Activated CD4-positive, alpha-beta T cell treated with anti-CD3 and anti-CD28 coated beads for 4 hours (primary cell): ENCODE measurements at places on chromosomes 5 and 9.

GRCh38 chr9:19375538-19375937 lies 4.5 kb downstream of the RPS6 start:
- DNase-seq = no peak

DNA sequence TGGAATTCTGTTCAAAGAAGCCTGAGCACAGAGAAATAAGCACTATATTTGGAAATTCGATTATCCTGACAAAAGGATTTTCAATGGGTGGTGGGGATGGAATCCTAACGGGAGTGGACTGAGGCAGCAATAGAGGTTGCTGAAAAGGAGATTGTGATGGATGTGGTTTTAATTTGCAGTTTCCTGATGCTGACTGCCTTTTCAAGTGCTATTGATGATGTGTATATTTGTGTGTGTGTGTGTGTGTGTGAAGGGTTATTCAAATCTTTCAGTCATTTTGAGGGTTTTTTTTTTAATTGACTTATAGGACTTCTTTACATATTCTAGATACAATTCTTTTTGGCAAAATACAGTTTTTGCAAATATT lies 614.5 kb downstream of the HINT1 start:
- DNase-seq = no peak

DNA sequence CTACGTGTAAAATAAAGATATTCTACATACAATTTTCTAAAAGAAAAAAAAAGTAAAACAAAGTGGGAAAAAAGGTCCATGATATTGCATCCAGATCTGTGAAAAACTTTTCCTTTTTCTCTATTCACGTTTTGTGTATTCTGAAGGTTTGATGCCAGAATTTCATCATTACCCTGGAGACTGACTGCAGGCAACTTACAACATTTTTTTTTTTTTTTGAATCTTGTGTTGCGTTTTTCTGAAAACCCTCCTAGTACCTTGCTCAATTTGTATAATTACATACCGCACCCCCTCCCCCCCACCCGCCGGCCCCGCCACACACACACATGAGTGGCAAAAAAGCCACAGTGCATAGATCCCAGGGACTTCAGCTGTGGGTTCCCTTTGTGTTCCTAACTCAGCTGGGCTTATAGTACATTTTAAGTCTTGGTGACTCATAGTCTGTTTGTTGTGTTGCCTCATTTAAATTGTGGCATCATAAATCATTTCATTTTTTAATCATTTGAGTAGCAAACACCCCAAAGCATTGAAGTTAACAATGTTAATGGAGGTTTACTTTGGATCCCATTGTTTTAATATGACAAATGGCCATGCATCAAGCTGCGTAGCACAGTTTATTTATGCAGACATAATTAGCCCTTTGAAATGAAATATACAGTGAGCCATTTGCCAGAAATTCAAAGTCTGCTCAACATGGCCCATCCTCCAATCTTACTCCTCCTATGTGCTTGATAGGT lies 36.0 kb downstream of the PRDM6 start:
- DNase-seq = no peak

DNA sequence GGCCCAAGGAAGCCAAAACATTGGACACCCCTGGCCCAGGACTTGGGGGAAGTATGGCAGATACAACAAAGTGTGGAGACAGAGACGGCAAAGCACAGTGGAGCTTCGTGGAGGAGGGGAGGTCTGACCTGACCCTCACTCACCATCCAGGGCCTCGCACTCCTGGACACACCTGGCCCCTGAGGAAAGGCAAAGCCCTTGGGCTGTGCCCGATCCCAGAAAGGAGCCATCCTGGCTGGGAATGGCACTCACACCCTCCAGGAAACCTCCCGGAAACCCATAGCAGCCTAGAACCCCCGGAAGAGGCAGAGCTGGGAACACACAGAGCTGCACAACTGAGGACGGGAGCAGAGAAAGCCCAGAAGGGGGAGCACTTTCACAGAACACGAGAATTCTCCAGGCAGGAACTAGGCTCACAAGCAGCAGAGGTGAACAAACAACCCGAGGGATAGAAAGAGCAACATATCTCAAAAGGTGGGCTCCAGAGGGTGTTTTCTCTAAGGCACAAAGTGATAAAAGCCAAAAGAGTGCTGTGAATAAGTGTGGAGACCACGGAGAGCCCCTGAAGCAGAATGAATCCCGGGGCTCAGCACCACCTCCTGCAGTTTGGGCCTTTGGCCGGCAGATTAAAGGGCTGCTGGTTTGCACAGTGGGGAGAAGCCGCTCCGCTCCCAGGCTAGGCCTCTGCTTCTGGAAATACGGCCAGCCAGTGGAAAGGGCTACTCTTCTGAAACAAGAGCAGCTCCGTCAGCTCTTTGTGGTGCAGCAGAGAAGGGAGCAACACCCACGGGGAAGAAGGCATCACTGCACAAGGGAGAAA lies 108.2 kb downstream of the UBE2R2 start:
- DNase-seq = no peak

DNA sequence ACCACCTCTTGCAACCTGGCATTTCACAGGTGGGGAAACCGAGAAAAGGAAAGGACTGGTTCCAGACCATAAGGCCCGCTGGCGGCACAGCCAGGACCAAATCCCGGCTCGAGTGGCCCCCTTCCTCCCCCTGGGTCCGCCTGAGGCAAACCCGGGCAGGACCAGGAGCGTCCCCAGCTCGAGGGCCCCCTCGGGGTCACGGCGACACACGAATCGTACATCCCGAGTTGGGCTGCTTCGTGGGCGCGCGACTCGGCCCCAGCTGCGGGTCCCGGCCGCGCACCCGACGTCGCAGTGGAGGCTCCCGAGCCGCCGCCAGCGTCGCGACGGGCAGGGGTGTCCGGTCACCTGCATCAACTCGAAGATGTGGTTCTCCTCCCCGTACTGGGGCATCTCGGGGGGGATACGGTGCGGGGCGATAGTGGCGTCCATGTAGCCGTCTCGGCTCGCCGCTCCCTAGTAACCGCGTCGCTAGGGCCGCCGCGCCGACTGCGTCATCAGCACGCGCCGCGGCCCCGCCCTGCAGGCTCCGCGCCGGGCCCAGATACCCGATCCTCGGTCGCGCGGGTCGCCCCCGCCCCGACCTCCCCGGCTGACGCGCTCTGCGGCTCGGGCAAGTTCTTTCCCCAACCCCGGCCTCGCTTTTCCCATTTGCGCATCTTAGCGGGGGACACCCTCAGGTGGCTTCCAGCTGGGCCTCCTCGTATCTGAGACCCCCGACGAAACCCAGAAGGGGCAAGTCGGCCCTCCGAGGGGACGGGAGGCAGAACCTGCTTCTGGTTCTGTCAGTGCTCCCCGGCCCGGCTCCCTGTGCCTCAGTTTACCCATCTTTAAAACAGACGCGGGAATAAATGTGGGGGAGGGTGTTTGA lies at the start of gene AK8:
TSS of gene AK8 (minus strand) at position 461 of the 871 bp plus-strand sequence. CDS start at position 432, 29 bp downstream.
- peak; percentile 72 for DNase-seq

DNA sequence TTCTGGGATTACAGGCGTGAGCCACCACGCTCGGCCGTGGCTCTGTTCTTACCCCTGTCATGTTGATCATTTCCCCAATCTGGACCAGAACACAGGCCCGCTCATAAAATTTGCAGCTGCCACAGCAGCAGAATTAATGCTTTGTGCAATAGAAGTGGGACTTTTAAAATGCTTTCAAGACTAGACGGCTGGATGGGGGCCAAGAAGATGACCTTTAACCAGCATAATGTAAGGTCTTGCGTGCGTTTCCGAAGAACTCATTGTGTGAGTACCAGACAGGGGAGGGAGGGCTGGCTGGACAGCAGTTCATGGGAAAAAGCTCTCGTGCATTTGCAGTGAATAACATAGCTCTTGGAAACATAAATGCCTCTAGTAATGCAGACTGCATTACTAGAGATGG lies 3.5 kb upstream of the WDR38 start:
- DNase-seq = no peak

- no peak for DNase-seq
These were observed 5.2 kb upstream of the ZBTB6 start for GRCh38 chr9:122918310-122918709.

DNA sequence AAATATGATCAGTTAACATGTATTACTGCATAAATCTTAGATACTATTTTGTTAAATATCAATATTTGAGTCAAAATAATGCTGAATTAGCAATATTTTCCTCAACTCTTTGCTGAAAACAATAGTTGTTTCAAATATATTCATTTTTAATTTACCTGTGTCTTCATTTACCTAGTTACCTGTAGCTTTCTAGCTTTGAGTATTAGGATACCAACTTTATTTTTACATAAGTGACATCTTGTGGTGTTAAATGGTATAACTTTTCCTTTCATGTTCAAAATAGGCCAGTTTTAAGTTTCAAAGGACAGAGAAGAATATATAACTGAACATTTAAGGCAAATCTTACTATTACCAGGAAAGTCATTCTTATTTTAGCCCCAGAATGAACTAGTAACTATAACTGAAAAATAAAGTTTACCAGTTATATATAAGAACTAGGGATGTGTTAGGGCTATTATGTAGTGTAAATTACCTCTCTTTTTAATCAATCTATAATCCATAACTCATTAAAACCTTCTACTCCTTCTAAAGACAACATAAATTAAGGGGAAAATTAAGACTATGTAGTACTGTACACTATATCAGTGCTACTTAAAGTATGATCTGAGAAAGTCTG lies 25.3 kb downstream of the AP3B1 start:
- no peak for DNase-seq

- DNase-seq = no peak
These were observed 101.3 kb upstream of the SAP30L start for GRCh38 chr5:154344461-154344860.

DNA sequence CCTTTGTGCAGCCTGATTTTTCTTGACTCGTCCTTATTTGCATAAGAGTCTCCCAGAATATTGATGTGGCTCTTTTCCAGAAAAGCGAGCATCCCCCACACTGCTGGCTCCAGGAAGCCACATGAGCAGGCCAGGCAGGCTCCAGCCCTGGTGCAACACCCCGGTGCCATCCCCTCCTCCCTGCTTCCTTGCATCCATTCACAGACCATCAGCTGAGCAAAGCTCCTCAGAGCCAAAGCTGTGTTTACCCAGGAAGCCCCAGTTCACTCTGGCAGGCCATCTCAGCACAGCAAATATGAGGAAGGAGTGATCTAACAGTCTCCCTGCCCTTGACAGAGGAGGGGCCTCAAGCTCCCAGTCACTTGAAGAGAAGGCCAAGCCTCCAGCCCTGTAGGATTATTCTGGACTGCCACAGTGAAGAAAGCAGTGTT lies 34.4 kb downstream of the INSYN2B start:
- DNase-seq = no peak
